ENCODE measurements at places on chromosomes 7 and 10. TPM values are rescaled to one million over a fixed set of nuclear protein-coding genes. Genes with fewer than 3 reads are reported as not detected.

ATG9B gene
- total RNA-seq: under 0.01 TPM

CDH23 gene
- total RNA-seq: under 0.01 TPM

DNA sequence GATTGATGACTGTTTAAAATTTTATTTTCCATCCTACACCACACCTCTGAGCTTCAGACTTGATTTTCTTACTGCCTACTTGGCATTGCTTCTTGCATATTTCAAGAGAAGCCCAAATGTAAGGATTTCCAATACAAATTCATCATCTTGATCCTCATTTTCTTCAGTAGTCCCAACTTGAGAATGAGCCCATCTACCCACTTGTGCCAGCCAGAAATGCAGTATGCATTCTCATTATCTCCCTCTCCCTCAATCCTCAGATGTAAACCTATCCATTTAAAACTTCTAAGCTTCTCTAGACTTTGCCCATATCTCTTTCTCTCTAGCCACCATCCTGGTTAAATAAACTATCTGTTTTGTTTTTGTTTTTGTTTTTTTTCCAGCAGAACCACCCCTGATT lies 22.4 kb upstream of the EGFR start:
- no peak for DNase-seq

GRCh38 chr10:17980846-17981565 lies 29.3 kb downstream of the SLC39A12 start:
- DNase-seq: no peak

GRCh38 chr10:95675403-95676116 lies 18.2 kb downstream of the TCTN3 start:
- DNase-seq: no peak

MSMB gene
- not detected for total RNA-seq

- no peak for DNase-seq
These were observed 79.2 kb downstream of the ZMIZ1 start for GRCh38 chr10:79147796-79148451.

- DNase-seq: peak; percentile 21
These were observed 161.2 kb downstream of the CELF2 start for GRCh38 chr10:11178606-11179515.

DNA sequence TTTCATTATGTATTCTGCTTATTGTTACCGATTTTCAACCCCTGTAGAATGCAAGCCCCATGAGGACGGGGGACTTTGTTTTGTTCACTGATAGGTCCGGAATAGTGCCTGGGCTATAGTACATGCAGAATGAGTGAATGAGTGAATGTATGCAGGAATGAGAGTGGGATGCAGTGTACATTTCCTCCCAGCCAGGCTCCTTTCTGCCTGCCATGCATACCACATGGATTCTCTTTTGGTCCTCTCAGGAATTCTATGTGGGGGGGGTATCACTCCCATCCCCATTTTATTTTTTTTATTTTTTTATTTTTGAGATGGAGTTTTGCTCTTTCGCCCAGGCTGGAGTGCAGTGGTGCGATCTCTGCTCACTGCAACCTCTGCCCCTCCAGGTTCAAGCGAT lies 16.7 kb downstream of the TRIM56 start:
- DNase-seq: no peak

GRCh38 chr10:93947524-93947923 lies 46.2 kb upstream of the PLCE1 start:
- DNase-seq: no peak

DNA sequence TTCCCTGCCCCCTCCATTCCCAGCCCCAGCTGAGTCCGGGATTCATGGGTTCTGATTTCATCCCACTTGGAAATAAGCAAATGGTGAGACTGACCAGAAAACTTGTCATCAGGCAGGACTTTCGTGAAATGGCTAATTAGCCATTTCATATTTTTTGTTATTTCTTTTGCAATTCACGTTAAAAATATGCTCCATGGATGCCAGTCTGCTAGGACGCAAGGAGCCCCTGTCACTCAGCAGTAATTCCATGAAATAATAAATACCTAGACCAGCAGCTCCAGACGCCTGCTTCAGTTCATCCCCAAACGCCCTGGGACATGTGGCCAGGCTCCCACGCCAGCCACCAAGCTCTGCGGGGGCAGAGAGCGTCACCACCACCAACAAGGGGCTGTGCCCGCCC lies 111.0 kb downstream of the TRIL start:
- DNase-seq: no peak

DNA sequence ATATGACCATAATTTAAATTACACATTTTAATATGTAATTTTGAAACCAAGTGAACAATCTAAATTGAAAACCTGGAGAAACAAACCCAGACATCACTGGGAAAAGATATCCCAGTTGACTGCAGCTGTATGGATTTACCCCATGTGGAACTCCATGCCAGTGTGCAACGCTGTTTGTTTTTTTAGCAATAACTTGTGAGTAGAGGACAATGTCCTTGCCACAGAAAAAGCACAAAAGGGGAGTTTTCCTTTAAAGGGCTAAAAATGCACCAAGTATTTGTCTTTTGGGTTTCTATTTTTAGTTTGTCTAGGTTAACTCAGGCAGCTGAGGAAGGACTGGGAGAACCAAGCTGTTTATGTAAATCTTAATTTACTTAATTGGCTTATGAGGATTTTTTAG lies 15.1 kb upstream of the COL17A1 start:
- no peak for DNase-seq
